Large intestine (tissue), 12 donors: ENCODE measurements at places on chromosomes 1 and 21.

- H3K4me3 ChIP-seq = peak overlapping the region; percentile 35
- H3K27ac ChIP-seq = no peak overlapping the region
- peaks cover 28% of the 10 kb centered on the region for H3K4me1 ChIP-seq
- DNase-seq = peak; percentile 44
- peaks cover 12% of the 10 kb centered on the region for H3K27me3 ChIP-seq
- no peaks in the 10 kb centered on the region for H3K36me3 ChIP-seq
These were observed 742 bp downstream of the ARTN start for GRCh38 chr1:43934101-43934985.

GRCh38 chr21:37415939-37416338 lies 49.4 kb downstream of the DYRK1A start:
- H3K4me3 ChIP-seq = no peak overlapping the region
- no peaks in the 10 kb centered on the region for H3K4me1 ChIP-seq
- no peak overlapping the region for H3K27ac ChIP-seq
- DNase-seq = no peak
- no peaks in the 10 kb centered on the region for H3K27me3 ChIP-seq
- H3K36me3 ChIP-seq = no peaks in the 10 kb centered on the region

- peaks cover 10% of the 10 kb centered on the region for H3K4me1 ChIP-seq
- no peak overlapping the region for H3K27ac ChIP-seq
- no peaks in the 10 kb centered on the region for H3K27me3 ChIP-seq
- H3K4me3 ChIP-seq = no peak overlapping the region
- no peak for DNase-seq
- H3K36me3 ChIP-seq = peaks cover 87% of the 10 kb centered on the region
These were observed 14.2 kb downstream of the RHOC start for GRCh38 chr1:112692681-112693080.

DNA sequence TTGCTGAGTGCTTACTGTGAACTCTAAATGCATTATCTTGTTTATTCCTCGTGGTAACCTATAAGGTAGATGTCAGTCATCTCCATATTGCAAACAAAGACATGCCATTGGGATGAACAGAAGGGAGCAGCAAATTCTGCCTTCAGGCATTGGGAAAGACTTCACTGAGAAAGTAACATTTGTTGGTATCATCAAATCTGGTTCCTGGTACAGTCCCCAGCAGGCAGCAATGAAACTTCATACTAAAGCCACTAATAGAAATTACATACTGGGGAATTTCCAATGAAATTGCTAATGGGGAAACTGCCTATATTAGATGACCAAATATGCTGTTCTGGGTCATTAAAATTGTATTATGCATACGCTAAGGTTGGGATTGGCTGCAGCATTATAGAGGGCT lies 47.3 kb upstream of the ST6GALNAC5 start:
- no peaks in the 10 kb centered on the region for H3K4me1 ChIP-seq
- no peaks in the 10 kb centered on the region for H3K36me3 ChIP-seq
- no peak overlapping the region for H3K4me3 ChIP-seq
- DNase-seq = no peak
- no peak overlapping the region for H3K27ac ChIP-seq

DNA sequence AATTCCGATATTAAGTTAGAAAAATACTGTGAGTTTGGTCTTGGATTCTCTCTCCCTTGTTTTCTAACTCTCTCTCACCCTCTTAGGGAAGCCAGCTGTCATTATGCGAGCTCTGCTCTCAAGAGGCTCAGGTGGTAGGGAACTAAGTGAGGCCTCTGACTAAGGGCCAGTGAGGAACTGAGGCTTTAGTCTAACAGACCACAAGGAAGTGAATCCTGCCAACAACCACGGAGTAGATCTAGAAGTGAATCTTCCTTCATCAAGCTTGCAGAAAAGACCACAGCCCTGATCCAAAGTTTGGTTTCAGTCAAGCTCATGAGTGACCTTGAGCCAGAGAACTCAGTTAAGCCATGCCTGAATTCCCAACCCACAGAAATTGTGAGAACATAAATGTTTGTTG lies 180.1 kb upstream of the PRMT6 start:
- H3K27ac ChIP-seq = no peak overlapping the region
- DNase-seq = no peak
- H3K27me3 ChIP-seq = no peaks in the 10 kb centered on the region
- H3K4me1 ChIP-seq = no peaks in the 10 kb centered on the region

DNA sequence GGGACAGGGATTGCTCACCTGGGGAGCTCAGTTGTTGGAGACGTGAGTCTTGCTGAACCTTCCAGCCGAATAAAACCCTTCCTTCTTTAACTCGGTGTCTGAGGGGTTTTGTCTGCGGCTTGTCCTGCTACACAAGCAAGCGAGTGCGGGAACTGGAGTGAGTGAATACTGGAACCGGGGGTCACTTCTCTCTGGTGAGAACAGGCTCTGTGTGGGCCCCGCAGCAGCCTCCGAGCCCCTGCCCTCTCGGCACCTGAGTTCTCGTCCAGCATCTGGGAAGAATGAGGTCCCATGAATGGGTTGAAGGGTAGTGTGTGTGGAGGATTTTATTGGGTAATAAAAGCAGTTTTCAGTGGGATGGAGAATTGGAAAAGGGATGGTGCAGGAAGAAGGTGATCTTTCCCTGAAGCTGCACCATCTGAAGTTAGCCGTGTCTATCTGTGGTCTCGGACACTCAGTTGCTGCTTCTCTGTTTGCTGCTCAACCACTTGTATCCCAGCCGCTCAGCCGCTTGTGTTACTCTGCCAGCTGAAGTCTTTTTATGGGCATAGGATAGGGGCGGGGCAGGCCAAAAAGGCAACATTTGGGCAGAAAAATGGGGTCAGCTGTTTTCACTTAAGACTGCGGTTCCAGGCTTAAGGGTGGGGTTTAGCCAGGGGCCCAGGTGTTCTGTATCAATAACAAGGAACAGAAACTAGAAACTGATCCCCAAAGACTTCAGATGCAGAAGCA lies 450.6 kb upstream of the CAMK1G start:
- no peak overlapping the region for H3K27ac ChIP-seq
- no peaks in the 10 kb centered on the region for H3K36me3 ChIP-seq
- DNase-seq = no peak
- no peaks in the 10 kb centered on the region for H3K27me3 ChIP-seq
- no peaks in the 10 kb centered on the region for H3K4me1 ChIP-seq
